ENCODE measurements at places on chromosomes 1 and 21. TPM values are rescaled to one million over a fixed set of nuclear protein-coding genes. Genes with fewer than 3 reads are reported as not detected.

DNA sequence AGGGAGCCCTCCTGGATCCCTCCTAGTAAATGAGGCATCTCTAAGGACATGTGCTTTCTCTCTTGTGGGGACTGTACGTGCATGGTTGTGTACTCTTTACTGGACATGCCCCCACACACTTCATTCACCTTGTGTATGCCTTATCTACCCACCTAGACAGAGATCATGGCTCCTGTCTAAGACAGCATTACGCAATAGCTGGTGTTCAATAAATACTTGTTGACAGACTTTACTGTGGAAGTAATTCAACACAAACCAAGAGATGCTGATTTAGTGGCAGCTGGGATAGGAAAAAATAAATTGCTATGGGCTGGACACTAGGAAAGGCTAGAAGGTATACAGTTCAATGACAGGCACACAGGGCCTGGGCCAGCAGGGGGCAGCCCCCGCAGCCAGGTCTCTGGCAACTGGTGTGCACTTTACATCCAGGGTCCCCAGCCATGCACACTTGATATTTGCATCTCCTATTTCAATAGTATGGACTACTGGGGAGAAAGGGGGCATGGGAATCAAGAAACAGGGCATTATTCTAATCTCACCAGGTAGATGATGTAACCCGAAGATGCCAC lies 24.2 kb downstream of the TRABD2B start:
- no peak for DNase-seq

GRCh38 chr1:974293-974640 lies 7.6 kb downstream of the PERM1 start:
- no peak for DNase-seq

DNA sequence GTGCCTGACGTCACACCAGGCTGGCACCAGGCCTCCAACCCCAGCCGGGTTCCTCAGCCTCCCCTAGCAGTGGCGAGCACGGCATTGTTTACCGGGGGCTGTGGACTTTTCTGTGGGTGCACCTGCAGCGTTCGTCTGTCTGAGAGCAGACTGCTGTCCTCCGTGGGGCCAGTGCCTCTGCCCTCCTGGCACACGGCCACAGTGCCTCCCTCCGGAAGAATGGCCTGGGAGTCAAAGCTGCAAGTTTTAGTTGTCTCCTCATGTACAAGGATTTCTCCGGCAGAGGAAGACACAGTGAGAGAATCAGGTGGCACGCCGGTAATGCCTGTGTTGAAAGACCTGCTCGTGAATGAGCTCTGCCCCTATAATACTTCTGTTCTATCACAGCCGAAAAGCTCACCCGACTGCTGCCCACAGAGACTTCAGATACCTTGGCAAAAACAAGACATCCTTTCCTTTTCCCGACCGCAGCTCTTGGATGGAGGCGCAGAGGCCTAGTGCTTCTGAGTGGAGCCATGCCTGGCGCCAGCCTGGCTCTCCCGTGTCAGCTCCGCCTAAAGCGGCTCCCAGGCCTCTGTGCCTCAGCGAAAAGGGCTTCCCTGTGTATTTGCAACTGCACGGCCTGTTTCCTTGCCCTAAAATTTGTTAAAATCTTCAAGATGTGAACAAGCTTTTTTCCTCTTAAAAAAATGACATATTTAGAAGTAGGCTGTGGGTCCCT lies 71.4 kb downstream of the AGPAT3 start:
- DNase-seq = no peak

DNA sequence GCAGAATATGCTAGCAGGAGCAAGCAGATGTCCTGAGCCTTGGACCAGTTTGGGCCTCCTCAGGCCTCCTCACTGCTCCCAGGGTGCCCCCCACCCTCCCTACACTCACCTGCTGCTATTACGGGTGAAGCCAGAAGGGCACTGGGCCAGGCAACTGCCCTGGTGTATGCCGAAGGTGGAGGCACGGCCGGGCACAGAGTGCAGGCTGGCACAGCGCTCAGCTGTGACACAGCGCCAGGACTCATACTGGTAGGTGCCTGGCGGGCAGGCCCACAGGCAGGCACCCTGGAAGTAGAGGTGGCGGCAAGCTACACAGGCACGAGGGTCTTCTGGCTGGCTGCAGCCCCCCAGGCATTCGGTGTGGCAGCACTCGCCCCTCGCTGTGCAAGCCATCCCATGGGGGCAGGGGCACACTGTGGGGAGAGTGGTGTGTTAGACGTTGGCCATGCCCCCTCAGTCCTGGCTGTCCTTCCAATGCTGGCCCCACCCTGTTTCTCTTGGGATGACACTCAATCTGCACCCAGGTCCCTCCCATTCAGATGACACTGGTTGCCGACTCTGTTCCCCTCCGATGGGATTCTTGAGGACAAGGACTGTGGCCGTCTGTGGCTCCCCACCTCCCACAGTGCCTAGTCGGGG lies 7.0 kb downstream of the INSRR start:
- DNase-seq = no peak

The TEDDM1 gene
- total RNA-seq = not detected

DNA sequence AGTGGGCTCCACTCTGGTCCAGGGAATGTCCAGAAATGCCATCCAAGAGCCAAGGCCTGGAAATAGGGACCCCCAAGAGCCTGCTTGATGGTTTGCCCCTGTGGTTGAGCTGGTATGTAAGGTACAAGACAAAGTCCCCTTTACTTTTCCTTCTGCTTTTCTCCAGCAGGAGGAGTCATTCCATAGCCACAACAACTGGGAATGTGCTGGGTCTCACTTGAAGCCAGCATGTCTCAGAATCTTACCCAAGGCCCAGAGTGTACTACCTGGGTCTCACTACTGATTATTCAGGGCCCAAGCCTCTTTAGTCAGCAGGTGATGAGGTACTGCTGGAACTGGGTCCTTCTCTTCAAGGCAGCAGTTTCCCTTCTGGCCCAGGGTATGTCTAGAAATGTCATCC lies 62.1 kb upstream of the CD55 start:
- no peak for DNase-seq

GRCh38 chr1:55402142-55402541 lies 187.0 kb upstream of the USP24 start:
- DNase-seq = no peak

The PLD5 gene
- not detected for total RNA-seq

- no peak for DNase-seq
Measured at GRCh38 chr1:27536767-27537166, 46.8 kb upstream of the WASF2 start.

DNA sequence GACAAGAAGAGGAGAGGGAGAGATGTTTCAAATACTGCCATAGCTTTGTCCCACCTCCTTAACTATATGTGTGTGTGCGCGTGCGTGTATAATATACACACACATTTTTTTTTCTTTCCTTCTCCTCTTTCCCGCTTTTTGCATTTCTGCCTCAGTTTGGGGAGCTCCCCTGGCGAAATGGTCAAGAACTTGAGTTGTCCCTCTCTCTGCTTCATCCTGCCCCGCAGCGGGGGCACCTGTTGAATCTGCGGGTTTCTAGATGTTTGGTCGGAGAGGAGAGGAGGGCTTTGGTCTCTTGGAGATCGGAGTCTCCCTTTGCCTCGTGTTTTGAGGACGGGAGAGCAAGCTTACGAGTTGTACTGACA lies 504 bp downstream of the SCCPDH start:
- DNase-seq = peak; percentile 13

The TRAF5 gene
- total RNA-seq = 42.5 TPM

DNA sequence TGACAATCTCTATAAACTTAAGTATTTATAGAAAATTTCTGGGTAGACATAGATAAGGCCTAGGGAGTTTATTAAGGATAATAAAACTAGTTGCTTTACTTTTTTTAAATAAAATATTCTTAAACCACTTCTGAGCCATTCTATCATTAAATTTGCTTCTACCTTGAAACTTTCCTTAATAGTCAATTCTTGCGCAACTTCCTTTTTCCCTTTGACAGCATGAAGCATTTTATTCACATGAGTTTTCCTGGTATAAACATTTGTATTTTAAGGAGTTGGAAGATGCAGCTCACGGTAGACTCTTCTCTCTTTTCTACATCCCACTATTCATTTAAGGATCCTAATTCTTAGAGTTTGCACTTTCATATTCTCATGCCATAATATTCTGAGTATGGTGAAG lies 75.8 kb upstream of the DPH5 start:
- DNase-seq = no peak

DNA sequence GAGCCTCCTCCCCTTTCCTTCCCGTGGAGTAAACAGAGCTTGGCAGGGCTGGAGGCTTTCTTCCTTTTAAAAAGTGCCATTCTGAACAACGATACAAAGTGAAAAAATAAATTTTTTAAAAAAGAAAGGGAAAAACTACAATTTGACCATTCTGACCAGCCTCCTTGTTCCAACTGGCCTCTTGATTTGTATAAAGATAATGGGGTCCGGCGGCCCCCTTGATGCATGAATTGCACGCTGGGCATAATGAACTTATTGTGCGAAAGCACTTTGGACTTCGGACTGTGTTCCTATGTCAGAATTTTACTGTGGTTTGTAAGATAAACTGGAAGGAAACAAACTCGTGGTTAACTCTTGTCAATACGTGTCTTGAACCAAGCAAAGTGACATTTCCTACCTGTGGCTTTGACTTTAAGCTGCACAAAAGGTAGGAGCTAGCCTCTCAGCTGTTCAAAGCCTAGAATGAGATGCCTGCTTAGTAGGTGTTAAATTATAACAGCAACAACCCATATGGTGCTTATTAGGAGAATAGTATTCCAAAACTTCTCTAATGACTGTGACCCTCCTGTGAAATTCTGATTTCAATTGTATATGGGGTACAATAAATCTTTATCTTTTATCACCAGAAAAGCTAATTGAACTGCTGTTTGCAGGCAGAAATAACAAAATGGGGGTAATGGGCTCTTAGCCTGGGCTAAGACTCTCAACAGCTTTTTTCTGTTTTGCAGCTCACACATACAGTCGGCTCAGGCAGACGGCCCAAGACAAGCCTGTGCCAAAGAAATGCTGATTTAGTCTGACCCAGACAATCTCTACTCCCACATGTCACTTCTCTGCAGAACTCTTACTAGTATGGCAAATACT lies 9.3 kb downstream of the IRF2BP2 start:
- no peak for DNase-seq

GRCh38 chr1:105000793-105001192 lies 1251.1 kb downstream of the AMY1C start:
- no peak for DNase-seq

The SLFNL1 gene
- not detected for total RNA-seq

- no peak for DNase-seq
Measured at GRCh38 chr1:209880031-209880430, 52.3 kb downstream of the UTP25 start.

DNA sequence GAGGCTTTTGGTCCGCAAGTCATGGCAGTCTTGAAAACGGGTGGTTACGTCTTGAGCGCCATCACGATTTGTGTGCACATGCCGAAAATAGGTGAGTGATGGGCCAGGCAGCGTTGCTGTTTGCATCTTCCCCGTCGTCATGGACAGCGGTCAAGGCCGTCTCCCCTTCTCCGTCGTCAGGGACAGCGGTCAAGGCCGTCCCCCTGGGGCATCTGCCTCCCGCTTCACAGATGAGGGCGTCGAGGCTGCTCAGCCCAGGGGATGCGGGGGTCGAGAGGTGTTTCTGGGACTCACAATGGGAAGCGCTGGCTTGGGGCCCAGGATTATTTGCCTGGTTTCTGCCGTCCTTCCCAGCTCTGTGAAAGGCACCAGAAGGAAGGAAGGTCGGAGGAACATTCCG lies 162.2 kb downstream of the PRDM16 start:
- no peak for DNase-seq

GRCh38 chr1:183002267-183002666 lies 21.0 kb upstream of the LAMC1 start:
- no peak for DNase-seq

DNA sequence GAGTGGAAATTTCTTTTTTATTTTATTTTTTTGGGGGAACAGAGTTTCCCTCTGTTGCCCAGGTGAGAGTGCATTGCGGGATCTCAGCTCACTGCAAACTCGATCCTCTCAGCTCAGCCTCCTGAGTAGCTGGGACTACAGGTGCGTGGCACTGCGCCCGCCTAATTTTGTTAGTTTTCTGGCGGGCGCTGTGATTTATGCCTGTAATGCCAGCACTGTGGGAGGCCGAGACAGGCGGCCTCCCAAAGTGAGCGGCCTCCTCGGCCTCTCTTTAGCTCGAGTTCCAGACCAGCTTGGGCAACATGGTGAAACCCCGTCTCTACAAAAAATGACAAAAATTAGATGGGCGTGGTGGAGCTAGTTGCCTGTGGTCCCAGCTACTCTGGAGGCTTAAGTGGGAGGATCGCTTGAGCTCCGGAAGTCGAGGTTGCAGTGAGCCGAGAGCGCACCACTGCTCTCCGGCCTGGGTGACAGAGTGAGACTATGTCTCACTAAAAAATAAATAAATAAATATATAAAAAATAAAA lies 2.7 kb downstream of the GMEB1 start:
- no peak for DNase-seq

DNA sequence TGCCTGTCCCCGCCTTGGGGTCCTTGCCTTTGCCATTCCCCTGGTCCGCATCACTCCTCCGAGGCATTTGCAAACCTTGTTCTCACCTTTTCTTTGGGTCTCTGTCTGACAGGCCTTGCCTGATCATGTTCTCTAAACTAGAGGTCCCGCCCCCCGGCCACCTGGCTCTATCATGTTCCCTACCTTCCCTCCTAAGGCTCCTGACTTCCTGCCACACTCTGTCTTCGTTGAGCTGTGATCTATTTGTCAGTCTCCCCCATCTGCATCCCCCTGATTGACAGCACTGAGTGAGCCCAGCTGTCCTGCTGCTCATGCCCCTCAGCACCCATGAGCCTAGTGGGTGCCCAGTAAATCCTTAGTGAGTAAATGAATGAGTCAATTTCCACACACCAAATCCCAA lies 22.8 kb downstream of the ERG start:
- DNase-seq = no peak

DNA sequence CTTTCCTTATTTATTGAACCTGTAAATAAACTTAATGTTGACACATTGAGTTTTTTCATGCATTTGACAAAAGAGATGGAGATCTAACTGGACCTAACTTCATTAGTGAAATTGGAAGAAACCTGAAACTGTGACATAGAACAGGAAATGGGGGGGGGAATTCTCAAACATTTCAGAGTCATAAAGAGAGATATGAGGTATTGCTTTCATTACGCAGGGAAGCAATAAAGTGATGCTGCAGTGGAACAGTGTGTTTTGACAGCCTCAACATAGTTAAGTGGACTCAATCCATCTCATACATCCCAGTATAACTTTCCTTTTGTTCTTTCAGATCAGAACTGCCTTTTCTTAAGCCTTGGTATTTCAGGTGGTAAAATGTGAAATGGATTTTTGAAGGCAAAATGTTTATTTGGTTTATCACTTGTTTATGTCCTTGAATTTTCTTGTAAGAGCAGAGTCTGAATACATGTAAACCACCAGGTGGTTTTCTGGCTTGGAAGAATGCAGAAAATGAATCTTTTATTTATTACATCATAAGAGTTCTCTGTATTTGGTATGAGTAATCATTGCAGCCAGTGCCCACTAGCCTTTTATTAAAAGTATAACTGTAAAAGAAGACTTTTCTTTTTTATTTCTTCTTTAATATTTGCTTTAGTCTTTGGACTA lies 132.5 kb downstream of the ZNF326 start:
- no peak for DNase-seq

DNA sequence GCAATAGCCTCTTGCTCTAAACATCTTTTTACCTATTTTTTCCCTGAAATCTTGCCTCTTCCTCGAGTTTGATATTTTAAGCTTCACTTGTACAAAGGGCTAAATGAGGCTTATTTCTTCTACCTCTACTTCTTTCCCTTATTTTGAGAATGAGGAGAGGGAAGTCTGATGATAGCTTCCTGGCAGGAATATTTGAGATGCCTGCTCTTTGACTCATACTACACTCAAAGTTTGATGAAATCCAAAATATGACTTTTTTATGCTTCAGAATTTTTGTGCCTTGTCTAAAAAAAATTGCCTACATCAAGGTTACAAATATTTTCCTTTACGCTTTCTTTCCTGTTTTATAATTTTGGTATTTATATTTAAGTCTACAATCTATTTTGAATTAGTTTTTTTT lies 624.4 kb upstream of the PLXNA2 start:
- DNase-seq = no peak

The ELOVL1 gene
- total RNA-seq = 63.4 TPM
